ENCODE measurements at places on chromosomes 6 and 20. TPM values are rescaled to one million over a fixed set of nuclear protein-coding genes. Genes with fewer than 3 reads are reported as not detected.
A peak's percentile ranks its signal among the peaks of the same experiment; 100 is the strongest.

The MMP24 gene
- total RNA-seq, result not detected

GRCh38 chr6:161948462-161948861 is 674.6 kb upstream of the AGPAT4 start:
- no peaks in the 10 kb centered on the region for H3K27me3 ChIP-seq
- no peaks in the 10 kb centered on the region for H3K4me1 ChIP-seq
- no peak overlapping the region for H3K27ac ChIP-seq
- H3K4me3 ChIP-seq, result no peak overlapping the region
- H3K36me3 ChIP-seq, result no peaks in the 10 kb centered on the region

The MCCD1 gene
- not detected for total RNA-seq

The B3GALT4 gene
- total RNA-seq, result 11.2 TPM

- H3K27ac ChIP-seq, result peak overlapping the region; percentile 62
- no peak for DNase-seq
- H3K4me3 ChIP-seq, result peak overlapping the region; percentile 81
- peaks cover 7% of the 10 kb centered on the region for H3K4me1 ChIP-seq
These were observed 1.0 kb downstream of the HELZ2 start for GRCh38 chr20:63572788-63573646.
